ENCODE measurements at places on chromosomes 7 and 10. TPM values are rescaled to one million over a fixed set of nuclear protein-coding genes. Genes with fewer than 3 reads are reported as not detected.

DNA sequence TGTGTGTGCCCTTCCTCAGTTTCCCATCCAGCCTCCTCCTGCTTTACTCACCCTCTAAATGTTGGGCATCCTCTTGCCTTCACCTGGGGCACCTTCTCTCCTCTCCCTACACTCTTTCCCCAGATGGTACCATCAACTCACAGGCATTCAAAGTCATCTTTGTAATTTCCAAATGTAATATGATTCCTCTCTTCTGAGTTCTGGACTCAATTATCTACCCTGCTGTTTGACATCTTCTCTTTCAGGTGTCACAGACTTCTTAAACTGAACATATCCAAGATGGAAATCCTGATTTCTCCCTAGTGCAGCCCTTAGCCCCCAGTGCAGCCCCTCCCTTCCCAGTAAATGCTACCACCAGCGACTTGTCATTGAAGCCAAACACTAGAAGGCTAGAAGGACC is 422.8 kb downstream of the KCNMA1 start:
- no peak for DNase-seq

DNA sequence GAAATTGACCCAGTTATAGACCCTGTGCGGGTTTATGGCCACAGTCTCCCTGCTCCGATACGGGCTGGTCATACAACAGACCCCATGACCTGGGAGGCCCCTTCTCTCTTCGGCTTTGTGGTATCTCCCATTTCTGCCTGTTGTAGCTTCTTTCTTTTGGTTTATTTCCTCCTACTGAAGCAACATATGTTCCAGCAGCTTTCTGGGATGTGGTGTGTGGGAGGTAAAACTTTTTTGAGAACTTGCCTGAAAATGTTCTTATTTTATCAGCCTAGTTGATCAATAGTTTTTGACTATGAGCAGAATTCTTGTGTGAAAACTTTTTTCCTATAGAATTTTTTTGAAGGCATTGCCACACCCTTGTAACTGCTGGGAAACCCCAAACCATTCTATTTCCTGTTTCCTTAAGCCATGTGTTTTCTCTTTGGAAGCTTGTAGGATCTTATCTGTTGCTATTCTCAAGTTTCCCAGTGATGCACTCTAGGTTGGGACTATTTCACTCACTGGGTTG is 80.0 kb downstream of the DAGLB start:
- DNase-seq = no peak

GRCh38 chr7:110421490-110422241 is 669.3 kb upstream of the LRRN3 start:
- DNase-seq = no peak

GRCh38 chr7:141053626-141054025 is 20.2 kb upstream of the TMEM178B start:
- no peak for DNase-seq

GRCh38 chr10:50853557-50853956 is 31.9 kb downstream of the A1CF start:
- DNase-seq = no peak

DNA sequence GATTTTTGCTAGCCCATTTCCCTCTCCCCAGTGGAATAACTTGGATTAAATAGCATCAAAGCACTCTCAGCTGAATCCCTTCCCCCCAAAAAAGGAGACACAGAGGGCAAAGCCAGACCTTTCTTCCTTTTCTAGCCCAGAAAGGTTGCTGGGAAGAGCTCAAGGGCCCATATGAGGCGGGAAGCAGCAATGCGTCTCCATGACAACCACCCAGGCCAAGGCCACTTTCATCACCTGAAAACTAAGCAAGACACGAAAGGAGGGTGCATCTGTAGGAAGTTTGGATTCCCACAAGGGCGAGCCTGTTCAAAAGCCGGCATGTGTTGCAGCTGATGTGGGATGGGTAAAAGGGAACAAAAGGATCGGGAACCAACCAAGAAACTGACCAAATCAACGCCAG is 229.1 kb downstream of the PLXNA4 start:
- DNase-seq = no peak

- no peak for DNase-seq
Measured at GRCh38 chr7:127652333-127653248, 597 bp downstream of the SND1 start.

DNA sequence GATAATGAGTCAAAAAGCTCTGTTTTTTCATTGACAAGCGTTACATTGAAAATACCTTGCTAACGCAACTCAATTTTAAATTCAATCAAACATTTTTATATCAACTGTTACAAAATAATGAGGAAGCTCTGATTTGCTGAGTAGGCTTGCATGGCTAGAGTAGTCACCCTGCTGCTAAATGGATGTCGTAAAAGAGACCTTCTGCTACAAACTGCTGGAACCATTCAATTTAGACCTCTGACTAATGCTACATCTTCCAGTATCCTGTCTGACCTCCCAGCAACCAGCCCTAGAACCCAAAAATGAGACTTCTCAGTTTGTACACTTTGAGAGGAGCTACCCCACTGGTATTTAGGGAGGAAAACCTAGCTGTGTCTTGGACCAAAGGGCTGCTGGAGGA is 84.0 kb upstream of the ELMO1 start:
- no peak for DNase-seq

Gene TMEM225B
- polyA plus RNA-seq = 2.0 TPM

Gene PRKRIP1
- 28.9 TPM for polyA plus RNA-seq

Gene SFTPA1
- polyA plus RNA-seq = not detected

Gene TRPV6
- polyA plus RNA-seq = 13.3 TPM

Gene MRLN
- not detected for polyA plus RNA-seq

Data from left renal pelvis (tissue), 4 donors.